Stimulated activated CD4-positive, alpha-beta T cell treated with anti-CD3 and anti-CD28 coated beads, TNF-alpha, amount 100 ng/mL, for 48 hours (primary cell): ENCODE measurements at places on chromosomes 2 and 18.

GRCh38 chr18:55228707-55229106 is 269.4 kb upstream of the CCDC68 start:
- DNase-seq = no peak

DNA sequence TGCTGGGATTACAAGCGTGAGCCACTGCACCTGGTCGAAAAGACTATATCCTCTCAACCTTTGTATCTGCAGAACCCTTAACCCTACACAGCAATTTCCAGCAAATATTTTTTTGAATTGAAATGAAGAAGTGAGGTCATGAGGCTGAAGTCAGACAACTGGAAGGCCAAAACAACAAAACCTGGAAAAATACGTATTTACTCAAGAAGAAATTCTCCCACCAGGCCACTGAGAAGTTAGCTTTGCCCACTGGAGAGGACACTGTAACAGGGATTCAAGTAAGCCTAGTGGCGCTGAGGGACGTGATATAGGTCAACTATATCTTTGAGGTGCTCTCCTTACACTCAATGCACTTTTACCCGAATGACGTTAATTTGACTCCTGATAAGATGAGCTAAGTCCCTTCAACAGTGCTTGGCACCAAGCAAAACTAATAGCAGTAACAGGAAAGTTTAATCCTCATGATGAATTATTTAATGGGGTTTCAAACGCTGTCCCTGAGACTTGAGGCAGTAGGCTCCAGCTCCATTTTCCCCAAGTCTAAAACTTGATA is 1.9 kb downstream of the HDLBP start:
- DNase-seq = no peak

DNA sequence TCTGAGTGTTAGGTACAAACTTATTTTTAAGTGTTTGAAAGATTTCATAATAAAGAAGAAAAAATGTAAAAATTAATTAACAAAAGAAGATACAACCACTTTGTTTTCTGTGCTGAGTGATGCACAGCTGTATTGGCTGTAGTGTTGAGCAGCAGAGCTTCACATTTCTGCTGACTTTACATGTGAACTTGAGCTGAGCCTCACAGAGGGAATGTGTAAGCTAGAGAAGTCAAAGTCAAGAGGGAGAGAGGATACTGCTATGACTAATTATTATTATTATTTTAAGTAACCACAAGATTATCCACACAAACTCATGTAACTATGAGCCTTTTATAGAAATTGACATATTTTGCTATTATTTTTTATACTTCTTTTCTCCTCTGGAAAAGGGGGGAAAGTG is 159.1 kb upstream of the ZSWIM2 start:
- DNase-seq = no peak

GRCh38 chr2:203533676-203534591 is 1.2 kb downstream of the RAPH1 start:
- DNase-seq = no peak

- no peak for DNase-seq
These were observed 7.4 kb downstream of the MIB1 start for GRCh38 chr18:21747764-21748693.

DNA sequence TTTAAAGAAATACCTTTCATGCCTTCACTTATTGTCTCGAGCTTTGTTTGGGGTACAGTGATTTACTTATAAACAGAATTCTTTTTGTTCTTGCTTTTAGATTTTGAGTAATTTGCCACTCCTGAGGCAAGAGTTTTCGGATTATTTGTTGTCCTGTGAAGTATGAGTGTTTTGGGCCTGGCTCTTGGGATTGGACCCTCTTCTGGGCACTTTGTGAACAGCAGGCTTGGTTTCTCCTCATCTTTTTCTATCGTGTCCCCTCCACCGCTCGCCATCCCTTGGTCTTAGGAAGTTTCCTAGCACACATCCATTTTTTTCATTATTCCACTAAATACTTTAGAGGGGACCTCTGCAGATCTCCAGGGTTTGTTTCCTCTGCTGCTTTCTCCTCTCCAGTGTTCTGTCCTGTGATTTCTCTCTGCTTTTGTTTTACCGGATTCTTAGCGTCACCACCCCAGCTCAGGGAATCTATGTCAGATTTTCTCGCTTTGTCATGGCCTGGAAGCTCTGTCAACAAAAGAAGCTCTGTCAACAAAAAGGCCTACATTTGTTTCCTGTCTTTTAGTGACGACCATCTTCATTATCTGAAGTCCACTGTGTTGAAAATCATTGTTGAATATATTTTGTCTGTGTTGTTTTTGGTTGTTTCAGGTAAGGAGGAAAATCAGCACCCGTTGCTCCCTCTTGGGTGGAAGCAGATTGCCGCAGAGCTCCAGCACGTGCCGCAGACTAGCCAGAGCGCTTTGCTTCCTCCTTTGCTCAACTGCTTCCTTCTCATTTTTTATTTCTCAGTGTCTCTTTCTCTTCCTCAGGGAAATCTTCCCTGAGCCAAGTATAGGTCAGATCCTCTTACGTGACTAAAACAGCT is 27.8 kb downstream of the ANKRD62 start:
- DNase-seq = no peak

- no peak for DNase-seq
These were observed 2.4 kb upstream of the AAK1 start for GRCh38 chr2:69645921-69646320.

- DNase-seq = no peak
These were observed 213.6 kb downstream of the ATAD2B start for GRCh38 chr2:23713351-23713750.

DNA sequence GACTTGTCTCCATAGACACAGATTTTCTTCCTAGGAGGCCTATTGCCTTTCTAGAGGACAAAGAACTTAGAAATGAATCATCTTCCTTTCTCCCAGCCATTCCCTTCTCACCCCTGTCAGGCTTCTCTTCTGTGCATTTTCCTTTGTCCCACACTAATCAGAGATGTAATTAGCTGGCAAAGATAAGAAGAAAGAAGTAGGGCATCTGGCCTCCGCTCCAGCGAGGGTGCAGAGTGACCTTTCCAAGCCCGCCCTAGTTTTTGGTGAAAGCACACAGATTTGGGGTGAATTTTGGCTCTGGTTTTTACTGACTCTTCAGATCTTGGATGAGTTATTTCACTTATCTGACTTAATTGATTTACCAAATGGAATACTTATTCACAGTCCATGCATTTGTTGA is 626.5 kb downstream of the ZEB2 start:
- DNase-seq = no peak

GRCh38 chr2:226874749-226875148 is 38.9 kb downstream of the RHBDD1 start:
- DNase-seq = no peak

GRCh38 chr2:38233231-38233983 is 143.7 kb downstream of the ATL2 start:
- DNase-seq = no peak

DNA sequence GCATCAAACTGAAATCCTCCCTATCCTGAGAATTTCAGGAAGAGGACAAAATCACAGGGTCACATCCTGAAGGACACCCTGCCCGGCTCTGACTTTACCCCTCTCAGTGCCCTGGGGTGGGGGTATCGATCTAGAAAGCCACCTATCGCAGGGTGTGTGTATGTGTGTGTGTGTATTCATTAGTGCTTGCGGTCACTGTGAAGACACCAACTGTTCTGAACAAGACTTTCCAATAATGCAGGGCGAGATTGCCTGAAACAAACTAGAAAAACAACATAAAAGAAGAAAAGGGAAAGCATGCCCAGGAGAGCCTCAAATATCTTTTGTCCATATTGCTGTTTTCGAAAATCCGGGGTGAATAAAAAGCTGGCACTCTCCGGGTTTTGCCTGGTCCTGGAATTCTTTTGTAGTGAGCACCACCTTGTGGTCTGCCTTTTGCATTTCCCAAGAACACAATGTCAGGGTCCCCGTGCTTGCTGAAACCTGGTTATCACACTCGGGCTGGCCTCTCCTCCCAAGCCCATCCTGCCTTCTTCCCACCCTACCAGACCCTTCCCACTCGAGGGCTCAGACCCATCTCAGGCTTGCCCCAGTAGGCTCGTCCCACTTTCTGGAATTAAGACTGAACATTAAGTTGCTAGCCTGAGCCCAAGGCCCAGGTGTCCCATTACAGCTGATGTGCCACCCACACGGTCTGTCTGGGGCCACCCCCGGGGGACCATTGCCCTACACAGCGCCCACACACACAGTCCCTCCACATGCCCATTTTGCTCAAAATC is 25.0 kb upstream of the COPS8 start:
- DNase-seq = no peak

- DNase-seq = no peak
These were observed 14.7 kb downstream of the WNT10A start for GRCh38 chr2:218895326-218895725.

DNA sequence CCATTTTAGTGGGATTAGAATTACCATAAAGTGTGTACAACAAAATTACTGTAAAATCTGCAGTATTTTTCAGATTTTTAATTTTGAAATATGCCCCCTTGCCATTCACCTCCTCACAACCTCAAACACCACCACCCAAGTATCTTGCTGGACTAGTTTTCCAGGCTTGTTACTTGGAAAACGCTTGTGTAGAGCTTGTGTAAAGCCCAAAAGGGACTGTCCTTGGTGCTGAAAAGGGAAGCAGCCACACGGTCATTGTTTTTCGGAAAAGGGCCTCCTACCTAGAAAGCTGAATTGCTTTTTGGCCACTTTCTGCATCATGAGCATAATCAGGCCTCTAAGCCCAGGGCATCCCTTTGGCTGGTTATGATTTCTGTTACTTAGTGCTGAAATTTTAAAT is 563.4 kb downstream of the LRRTM4 start:
- no peak for DNase-seq

DNA sequence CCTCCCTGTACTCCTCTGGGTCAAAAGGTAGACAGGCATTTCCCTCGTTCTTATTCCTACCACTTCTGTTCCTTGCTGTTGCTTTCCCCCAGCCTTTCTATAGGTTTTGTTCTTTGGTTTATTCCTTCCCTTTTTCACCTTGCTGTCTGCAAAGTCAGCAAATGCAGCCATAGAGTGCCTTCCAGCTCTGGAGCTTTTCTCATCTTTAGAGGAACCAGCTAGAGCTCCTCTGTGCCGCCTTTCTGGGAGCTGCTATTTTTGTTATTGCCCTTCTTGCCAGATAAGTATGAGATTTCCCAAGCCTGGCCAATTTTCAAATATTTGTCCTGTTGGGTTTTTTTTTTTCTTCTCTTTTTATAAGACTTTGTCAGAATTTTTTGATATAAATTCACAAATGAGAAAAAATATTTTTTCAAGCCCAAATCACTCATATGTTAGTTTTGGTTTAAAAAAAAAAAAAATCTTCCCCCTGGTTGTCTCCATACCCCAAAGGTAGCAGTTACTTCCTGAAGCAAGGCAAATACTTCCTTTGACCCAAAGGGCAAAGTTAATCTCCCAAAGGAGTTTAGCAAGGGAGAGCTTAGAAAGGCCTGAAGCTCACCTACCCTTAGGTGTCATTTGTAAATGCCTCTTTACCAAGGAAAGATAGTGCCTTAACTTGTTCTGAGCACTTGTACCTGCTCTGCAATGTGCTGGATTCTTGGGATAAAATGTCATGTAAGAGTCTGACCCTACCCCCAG is 5.1 kb upstream of the TTC27 start:
- no peak for DNase-seq
